ENCODE measurements at places on chromosomes 5 and 9.

GRCh38 chr5:172086194-172086975 is 79.9 kb upstream of the FBXW11 start:
- DNase-seq = no peak

DNA sequence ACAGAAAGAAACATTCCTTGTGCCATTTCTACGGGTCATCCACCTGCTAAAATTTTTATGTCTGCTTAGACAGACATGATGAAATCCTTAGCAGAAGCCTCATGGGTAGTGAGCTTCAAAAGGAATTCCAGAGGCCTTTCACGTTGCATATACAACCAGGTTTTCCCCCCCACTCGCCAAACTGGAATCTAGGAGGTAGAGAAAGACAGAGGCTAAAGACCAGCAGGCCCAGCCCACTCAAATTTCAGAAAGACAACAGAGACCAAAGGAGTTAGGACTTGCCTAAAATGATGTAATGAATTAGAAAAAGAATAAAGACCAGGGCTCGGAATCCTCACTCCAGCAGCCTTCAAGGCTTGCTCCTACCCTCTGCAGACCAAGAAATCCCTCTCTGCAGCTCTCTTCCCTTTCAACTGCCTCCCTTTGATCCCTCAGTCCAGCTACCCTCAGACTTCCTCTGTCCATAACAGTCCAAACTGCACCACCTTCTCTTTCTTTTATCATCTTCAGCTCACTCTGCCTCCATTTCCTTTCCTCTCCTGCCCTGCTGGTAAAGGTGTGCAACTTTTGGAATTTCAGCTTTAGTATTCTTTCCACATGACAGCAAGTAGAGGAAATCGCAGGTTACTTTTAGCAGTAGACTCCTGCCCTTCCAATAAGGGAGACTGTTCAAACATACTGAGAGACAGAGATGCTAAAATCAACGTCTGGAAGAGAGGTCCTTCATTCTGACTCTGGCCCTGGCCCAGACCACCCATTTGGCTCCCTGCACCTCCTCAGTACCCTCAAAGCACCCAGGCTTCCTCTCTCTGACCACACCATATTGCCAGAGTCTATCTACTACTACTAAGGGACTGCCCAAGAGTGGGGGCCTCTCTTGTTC is 8.9 kb downstream of the B4GALT1 start:
- no peak for DNase-seq

DNA sequence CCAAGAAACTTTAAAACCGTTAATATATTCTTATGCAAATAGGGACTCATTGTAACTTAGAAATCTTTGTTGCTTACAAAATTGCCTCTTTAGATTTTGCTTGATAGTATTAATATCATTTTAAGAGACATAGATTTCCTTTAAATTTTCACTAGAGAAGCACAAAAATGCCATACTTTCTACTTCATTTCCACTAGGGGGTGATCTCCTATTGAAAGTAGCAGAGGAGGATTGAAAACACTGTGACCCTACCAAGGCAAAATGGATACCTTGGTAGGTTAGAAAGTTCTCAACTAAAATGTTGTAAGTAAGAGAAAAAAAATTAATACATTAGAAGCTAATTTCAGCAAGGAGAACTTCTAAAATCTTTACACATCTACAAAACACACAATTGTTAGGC is 204.9 kb downstream of the CHSY3 start:
- no peak for DNase-seq

DNA sequence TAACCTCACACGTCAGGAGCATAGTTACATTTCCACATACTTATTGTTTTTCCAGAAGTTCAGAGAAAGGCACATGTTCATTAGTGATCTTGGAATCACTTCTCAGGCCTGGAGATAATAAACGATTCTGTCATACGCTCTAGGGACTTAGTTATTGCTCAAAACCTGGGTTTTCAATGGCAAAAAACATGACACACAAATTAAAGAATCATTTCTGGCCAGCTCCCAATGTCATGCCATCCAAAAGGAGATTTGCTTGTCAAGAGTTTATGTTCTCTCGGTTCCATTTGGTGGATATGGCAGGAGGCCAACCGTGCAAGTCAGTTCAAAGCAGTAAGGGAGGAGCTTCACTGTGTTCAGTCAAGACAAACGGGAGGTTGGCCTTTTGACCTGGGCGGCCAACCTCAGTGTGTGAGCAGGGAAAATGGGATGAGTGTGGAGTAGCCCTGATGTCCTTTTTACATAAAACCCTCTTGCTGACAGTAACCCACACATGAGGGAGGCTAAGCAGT is 123.4 kb downstream of the NXNL2 start:
- no peak for DNase-seq

- no peak for DNase-seq
Measured at GRCh38 chr9:95092262-95093072, 225.0 kb downstream of the FANCC start.

GRCh38 chr5:134227259-134227658 is 1.4 kb upstream of the PPP2CA start:
- DNase-seq = no peak

- no peak for DNase-seq
Measured at GRCh38 chr9:16545639-16546038, 324.8 kb downstream of the BNC2 start.

- DNase-seq = no peak
Measured at GRCh38 chr9:78830301-78830700, 533.4 kb downstream of the PSAT1 start.

- DNase-seq = no peak
Measured at GRCh38 chr5:124839371-124839998, 93.0 kb upstream of the ZNF608 start.

DNA sequence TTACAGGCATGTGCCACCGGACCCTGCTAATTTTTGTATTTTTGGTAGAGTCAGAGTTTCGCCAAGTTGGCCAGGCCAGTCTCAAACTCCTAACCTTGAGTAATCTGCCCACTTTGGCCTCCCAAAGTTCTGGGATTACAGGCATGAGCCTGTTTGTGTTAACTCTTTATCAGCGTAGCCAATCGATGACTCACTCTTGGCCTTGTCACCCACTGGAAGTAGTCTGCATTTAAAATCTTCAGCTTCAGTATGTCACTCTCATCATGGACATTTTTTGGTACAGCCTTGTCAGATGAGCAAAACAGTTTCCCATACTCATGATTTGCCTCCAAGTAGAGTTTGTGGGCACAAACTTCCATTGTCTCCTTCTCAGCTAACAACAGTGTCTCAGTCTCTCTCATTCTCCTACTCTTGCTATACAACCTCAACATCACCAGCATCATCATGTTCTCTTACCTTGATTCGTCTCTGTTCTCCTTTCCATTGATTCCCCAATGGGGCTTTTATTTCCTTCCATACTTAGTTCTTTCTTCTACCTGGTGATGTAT is 22.5 kb downstream of the MUSK start:
- no peak for DNase-seq

DNA sequence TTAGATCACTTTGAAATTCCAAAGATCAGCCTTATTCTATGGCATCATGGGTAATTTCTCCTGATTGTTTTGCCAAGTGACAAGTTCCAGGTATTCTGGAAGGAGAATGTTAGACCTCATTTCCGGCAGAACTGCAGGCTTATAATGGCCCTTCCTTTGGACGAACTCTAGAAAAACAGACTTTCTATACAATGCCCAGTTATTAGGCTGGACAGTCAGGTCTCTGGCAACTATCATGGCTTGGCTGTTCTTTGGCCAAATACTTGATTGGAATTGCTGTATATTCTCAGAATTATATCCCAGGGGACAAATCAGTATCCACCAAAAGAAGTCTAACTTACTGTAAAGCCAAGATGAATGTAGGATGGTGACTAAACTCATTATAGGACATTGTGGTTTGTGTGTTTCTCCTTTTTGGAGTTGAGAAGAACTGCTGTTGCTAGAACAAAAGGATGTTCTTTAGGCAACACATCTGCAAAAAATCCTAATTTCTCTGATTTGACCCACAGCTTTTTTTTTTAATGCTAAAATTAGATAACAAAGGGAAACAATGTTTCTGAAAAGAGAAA is 69.0 kb downstream of the ADAMTSL1 start:
- DNase-seq = no peak

- DNase-seq = peak; percentile 54
Measured at GRCh38 chr9:114348906-114349482, 19.3 kb downstream of the ORM2 start.

Measured in stimulated activated CD8-positive, alpha-beta memory T cell treated with anti-CD3 and anti-CD28 coated beads, Interleukin-4, amount 100 ng/mL, for 4 hours (primary cell).